Activated CD4-positive, alpha-beta T cell treated with anti-CD3 and anti-CD28 coated beads, Interleukin-2, amount 10 ng/mL, durations not matched to agents 7 days and 5 days (primary cell): ENCODE measurements at places on chromosomes 16 and 17. TPM values are rescaled to one million over a fixed set of nuclear protein-coding genes. Genes with fewer than 3 reads are reported as not detected.

GRCh38 chr16:46555951-46556350, 65.2 kb downstream of the SHCBP1 start:
- peaks cover 8% of the 10 kb centered on the region for H3K27me3 ChIP-seq
- no peaks in the 10 kb centered on the region for H3K36me3 ChIP-seq
- H3K27ac ChIP-seq, result no peak overlapping the region
- H3K4me1 ChIP-seq, result no peaks in the 10 kb centered on the region
- DNase-seq, result no peak

GRCh38 chr17:79090443-79091225, 16.0 kb downstream of the ENGASE start:
- H3K27ac ChIP-seq, result no peak overlapping the region
- H3K4me1 ChIP-seq, result peaks cover 10% of the 10 kb centered on the region
- DNase-seq, result no peak
- H3K27me3 ChIP-seq, result peaks cover 8% of the 10 kb centered on the region
- H3K36me3 ChIP-seq, result no peaks in the 10 kb centered on the region

DNA sequence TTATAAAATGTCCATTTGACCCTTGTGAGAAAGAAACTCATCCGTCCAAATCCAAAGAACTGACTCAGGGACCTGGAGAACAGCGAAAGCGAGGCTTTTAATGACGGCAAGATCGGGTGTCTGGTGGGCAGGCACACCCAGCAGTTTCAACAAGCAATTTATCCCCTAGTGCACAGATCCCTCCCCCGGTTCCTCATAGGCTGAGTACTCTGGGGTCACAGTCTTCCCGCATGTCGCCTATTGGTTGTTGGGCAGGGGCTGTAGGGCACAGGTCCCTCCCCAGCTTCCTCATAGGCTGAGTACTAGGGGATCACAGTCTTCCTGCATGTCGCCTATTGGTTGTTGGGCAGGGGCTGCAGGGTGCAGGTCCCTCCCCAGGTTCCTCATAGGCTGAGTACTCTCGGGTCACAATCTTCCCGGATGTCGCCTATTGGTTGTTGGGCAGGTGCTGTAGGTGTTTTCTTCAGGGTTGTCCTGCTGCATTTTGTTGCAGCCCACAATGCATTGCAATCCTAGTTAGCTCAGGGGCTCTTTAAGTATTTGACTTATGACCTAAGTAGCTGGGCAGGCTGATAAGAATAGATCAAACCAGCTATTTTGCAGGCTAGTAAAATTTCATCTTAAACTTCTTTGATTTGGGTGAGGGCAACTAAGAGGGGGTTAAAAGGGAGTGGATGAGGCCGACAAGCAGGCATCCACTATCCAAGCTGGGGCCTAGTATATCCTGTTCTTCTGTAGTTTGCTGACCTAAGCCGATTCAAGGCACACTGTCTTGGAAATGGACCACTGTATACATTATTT, 3.6 kb upstream of the UTS2R start:
- H3K4me3 ChIP-seq, result no peak overlapping the region
- no peak overlapping the region for H3K27ac ChIP-seq
- peaks cover 10% of the 10 kb centered on the region for H3K4me1 ChIP-seq
- H3K27me3 ChIP-seq, result peaks cover 40% of the 10 kb centered on the region

CLDN7 gene
- total RNA-seq, result 0.29 TPM

- no peaks in the 10 kb centered on the region for H3K4me1 ChIP-seq
- H3K36me3 ChIP-seq, result no peaks in the 10 kb centered on the region
- H3K4me3 ChIP-seq, result no peak overlapping the region
- H3K27ac ChIP-seq, result no peak overlapping the region
- no peak for DNase-seq
Observed at GRCh38 chr17:34920676-34921075, 40.6 kb downstream of the CCT6B start.

DNA sequence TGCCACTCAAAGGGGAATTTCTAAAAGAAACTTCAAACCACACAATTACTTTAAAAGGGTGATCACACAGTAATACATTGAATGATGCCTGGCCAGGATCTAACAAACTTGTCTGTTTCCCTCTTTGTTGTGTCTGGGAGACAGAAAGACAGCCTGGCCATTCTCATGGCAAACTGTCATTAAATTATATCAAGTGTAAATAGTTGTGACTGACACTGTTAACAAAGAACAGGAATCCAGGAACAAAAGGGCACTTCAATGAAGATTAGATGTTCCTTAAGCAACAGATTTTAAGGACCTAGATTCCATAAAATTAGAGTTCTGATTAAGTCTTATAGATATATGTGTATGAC, 383.6 kb downstream of the KCNJ2 start:
- no peak overlapping the region for H3K27ac ChIP-seq
- H3K4me1 ChIP-seq, result no peaks in the 10 kb centered on the region
- no peak for DNase-seq
- H3K27me3 ChIP-seq, result no peaks in the 10 kb centered on the region
